Muscle of arm (tissue), 14 donors: ENCODE measurements at places on chromosomes 5 and 9. TPM values are rescaled to one million over a fixed set of nuclear protein-coding genes. Genes with fewer than 3 reads are reported as not detected.

- DNase-seq: no peak
Observed at GRCh38 chr9:71863631-71864030, 47.4 kb downstream of the ABHD17B start.

- no peak for DNase-seq
Observed at GRCh38 chr9:93115486-93116071, 18.5 kb downstream of the NINJ1 start.

DNA sequence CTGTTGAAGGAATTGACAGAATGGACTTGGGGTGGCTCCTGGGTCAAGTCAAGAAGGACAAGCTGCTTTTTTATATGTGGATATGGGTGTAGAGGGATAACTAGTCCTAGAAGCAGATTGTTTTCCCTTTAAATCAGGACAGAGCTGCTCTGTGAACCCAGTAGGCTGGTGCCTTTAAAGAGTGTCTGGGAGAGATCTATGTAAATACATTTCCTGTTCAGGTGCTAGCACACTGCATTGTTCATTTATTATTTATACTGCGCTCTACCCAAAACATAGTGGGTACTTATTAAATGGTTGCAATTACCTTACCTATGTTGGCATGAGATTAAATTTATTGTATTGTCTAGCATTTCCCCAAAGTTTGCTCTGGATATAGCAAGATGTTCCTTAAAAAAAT, 86.6 kb upstream of the EQTN start:
- no peak for DNase-seq

GRCh38 chr5:115544043-115544435, 536 bp downstream of the FEM1C start:
- DNase-seq: peak; percentile 63

Gene GABRG2
- not detected for polyA plus RNA-seq

DNA sequence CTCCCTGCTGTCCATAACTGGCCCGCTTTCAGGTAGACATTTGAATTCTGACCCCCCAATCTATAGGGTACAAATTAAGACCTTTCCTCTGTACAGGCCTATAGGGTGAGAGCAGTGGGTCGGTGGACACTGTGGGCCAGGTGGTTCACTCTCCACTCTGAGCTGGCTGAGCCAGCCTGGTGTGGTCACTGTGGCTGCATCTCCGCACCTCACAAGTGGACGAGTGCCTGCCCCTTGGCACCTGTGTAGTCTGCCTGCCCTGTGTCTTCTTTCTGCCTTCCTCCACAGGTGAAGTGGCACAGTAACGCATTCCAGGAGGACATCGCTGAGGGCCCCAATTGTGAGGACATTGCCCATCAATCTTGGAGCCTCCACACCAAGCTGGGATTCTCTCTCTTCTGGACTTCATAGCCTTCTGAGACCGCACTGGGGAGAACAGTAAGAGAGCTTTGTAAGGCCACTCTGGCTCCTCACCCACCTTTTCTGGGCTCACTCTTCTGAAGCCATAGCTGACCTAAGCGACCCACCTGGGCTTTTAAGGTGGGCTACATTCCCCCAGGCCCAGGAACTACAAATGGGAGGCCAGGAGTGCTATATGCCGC, 33.5 kb upstream of the JADE2 start:
- DNase-seq: no peak

DNA sequence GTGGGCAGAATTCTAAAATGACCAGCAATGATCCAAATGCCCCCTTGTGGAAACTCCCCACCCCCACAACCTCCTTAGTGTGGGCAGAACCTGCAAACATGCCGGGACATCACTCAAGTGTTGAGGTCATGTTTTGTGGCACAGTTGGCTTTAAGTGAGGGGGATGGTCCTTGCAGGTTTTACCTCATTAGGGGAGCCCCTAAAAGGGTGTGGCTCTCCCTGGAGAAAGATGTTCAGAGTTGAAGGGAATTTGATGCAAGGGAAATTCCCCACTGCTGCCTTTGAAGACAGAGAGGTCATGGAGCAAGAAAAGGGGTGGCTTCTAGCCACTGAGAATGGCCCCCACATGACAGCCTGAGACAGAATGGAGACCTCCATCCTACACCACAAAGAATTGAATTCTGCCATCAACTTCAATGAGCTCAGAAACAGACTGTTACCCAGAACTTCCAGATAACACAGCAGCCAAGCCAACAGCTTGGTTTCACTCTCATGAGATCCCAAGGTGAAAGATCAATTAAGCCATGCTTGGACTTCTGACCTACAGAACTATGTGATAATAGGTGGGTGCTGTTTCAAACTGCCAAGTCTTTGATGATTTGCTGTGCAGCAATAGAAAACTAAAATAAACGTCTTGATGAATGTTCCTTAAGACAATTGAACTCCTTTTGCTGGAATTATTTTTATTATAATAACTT, 103.4 kb downstream of the MED10 start:
- DNase-seq: no peak

DNA sequence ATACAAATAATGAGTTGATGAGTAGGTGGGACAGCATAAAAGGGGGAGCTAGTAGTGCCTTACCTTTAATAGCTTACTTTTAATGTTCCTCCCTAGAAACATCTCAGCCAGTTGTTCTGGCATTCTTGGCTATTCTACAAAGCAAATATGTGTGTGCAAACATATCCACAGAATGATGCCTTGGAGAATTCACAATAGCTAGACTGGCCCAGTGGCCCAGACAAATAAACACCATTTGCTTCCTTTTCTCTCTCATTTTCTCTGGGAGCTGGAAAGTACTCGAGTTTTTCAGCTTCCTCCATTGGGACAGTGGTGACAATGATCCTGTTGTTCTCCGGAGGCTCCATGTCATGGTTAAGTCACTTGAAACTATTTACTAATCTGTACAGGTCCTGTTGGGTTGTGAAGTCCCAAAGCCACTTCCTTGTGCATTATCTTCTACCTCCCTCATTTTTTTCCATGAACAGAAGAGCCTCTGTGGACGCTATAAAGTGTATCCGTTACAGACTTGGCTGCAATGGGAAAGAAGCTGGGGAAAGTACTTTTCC, 122.9 kb downstream of the DMAC1 start:
- DNase-seq: no peak

Gene SPAG8
- 2.2 TPM for polyA plus RNA-seq

DNA sequence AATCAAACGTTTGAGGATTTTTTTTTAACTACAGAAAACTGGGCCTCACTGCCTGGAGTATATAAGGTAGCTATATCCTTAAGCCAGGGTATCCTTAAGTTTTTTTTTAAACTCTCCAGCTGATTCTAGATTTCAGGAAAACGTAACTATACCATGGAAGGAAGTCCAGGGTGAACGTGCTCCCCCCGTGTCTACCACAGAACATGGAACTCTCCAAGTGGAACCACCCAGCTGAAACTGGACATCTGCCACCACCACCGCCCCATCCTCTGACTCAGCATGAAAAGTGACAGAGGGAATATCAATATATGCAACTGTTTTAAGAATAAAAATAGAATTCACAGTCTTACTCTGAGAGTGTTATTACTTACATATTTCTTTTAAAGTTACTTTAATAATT, 61.3 kb downstream of the DROSHA start:
- peak; percentile 19 for DNase-seq

GRCh38 chr5:143210576-143210975, 192.9 kb downstream of the NR3C1 start:
- no peak for DNase-seq

DNA sequence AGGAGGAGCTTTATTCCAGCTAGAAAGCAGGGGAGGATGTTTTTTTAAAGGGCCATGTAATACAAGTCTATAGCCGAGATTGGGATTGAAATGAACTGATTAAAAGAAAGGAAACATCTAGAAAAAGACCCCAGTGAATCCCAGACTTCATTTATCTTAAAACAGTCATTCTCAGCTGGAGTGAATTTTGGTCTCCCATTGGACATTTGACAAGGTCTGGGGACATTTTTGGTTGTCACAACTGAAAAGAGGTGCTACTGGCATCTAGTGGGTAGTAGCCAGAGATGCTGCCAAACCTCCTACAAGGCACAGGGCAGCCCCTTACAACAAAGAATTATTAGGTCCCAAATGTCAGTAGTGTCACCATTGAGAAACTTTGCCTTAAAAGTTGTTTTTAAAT, 16.3 kb upstream of the SPINK4 start:
- DNase-seq: no peak

DNA sequence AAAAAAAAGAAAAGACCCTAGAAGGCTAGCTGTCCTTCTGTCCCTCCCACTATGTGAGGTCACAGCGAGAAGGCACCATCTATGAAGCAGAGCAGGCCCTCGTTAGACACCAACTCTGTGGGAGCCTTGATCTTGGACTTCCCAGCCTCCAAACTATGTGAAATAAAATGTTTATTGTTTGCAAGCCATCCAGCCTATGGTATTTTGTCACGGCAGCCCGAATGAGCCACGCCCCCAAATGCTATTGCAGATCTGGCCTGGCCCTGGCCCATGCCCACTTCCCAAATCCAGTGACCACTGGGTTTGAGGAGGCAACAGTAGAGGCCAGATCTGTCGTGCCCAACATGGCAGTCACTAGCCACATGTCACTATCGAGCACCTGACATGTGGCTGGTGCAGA, 10.8 kb downstream of the STK10 start:
- DNase-seq: no peak

- DNase-seq: no peak
Observed at GRCh38 chr5:96968614-96969013, 32.7 kb downstream of the LNPEP start.

GRCh38 chr5:91670122-91670521, 287.0 kb upstream of the ARRDC3 start:
- no peak for DNase-seq

- DNase-seq: no peak
Observed at GRCh38 chr5:142998316-142999020, 228.3 kb downstream of the ARHGAP26 start.

DNA sequence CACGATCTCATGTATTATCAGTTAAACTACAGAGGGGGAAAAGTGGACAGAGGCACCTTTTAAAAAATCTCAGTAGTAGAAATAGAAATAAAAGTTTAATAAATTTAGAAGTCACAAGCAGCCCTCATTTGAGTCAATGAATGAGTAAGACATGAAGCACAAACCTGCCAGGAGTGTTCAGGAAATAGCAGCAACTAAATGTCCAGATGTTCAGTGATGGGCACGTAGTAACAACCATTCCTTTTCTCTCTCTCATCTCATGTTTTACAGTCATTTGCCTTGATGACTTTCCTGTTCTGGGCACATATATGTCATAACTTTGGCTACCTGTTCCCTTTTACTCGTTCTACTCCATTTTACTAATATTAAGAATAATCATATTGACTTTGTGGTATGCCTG, 17.7 kb downstream of the ISOC1 start:
- no peak for DNase-seq

Gene FGD3
- 4.5 TPM for polyA plus RNA-seq

Gene PLPP1
- not detected for polyA plus RNA-seq

Gene IQGAP2
- polyA plus RNA-seq: 8.0 TPM

Gene SPATA31D4
- not detected for polyA plus RNA-seq

Gene SEMA5A
- polyA plus RNA-seq: 38.2 TPM

Gene EFNA5
- polyA plus RNA-seq: not detected

GRCh38 chr9:7756088-7756487, 43.5 kb downstream of the DMAC1 start:
- no peak for DNase-seq

GRCh38 chr5:144076521-144077083, 93.9 kb downstream of the YIPF5 start:
- no peak for DNase-seq

DNA sequence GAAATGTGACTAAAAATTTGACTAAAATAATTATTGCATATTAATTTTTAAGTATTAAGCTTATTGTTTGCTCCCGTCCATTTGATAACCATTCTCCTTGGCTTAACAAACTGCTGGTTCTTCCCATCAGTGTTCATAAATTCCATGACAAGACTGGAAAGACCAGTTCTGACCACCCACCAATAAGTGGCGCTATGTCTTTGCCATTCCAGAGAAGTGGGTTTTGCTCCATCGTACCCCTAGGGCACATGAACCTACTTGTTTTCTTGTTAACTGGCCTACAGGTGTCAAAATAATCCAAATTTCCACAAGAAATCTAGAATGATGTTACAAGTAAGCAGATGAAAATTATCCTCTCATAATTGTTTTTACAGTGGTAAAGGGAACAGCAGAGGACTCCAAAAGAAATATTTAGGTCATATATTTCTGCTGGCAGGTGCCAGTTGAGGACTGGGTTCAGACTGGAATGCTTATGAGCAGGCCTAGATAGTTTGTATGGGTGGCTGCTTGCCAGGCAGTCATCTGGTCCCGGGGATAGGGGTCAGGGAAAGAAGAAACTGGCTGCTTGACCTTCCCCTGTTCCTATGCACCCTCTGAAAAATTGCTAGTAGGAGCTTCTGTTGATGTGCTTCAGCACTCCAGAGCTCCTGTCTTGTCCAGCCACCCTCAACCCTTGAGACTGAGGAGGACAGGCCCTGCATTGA, 283.1 kb upstream of the ADAMTSL1 start:
- DNase-seq: no peak

GRCh38 chr5:36054647-36055046, 12.0 kb downstream of the UGT3A2 start:
- DNase-seq: no peak

Gene SPAAR
- polyA plus RNA-seq: 1.7 TPM

Gene NCS1
- 40.6 TPM for polyA plus RNA-seq

GRCh38 chr5:181241393-181241975, 2.2 kb downstream of the RACK1 start:
- no peak for DNase-seq

GRCh38 chr5:82287625-82288024, 9.5 kb upstream of the RPS23 start:
- DNase-seq: no peak

- no peak for DNase-seq
Observed at GRCh38 chr9:18824095-18824666, 208.8 kb downstream of the SAXO1 start.

DNA sequence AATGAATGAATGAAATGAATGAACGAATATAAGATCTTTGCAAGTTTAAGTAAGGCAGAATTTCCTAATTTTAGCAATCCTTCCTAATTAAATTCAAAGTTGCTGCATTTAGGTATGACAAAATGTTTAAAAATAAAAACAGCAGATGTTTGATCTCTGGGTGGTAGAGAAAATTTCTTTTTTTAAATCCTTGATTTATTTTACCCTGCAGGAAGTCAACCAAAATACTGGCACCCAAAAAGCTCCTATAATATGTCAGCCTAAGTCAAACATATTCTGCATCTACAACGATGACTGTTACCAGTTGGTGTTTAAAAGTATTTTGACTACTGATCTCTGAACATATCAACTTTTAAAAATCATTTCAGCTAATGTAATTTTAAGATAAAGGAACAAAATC, 58.4 kb downstream of the TTC39B start:
- DNase-seq: no peak

Gene HAPLN1
- 0.19 TPM for polyA plus RNA-seq

DNA sequence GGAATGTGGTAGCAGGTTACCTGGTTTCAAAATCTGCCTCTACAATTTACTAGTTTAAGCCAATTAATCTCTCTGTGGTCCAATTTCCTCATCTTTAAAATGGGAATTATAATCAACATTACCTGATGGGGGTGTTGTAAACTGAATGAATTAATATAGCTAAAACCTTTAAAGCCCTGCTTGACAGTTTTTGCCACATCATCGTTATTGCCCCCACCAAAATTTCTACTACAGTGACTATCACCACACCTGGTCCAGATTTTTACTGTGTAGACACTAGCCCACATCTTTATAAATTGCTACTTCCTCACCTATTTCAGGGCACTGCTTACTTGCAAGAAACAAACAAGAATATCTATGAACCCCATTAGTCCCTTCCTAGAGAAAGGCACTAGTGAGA, 65.0 kb downstream of the MLLT3 start:
- DNase-seq: no peak

- no peak for DNase-seq
Observed at GRCh38 chr5:162544905-162545304, 477.3 kb downstream of the GABRG2 start.
